IPS DF 6.9 (cell line): ENCODE measurements at places on chromosomes 3 and 15.

DNA sequence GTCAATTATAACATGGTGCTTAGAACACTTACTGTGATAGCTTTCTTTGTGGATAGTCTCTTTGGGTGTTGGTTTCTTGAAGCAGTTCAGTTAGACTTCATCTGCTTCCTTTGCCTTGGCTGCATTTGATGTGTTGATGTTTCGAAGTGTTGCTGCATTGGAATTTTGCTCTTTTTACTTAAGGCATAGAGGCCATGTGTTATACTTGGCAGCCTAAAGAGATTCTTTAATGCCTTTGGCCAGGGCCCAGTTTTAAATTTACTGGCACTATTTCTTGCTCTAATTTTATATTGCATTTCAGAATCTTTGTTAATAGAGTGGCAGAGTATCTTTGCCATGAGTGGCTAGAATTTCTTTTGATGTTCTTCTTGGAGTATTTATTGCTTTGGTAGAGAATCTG is 21.2 kb downstream of the NR1D2 start:
- DNase-seq, result no peak

DNA sequence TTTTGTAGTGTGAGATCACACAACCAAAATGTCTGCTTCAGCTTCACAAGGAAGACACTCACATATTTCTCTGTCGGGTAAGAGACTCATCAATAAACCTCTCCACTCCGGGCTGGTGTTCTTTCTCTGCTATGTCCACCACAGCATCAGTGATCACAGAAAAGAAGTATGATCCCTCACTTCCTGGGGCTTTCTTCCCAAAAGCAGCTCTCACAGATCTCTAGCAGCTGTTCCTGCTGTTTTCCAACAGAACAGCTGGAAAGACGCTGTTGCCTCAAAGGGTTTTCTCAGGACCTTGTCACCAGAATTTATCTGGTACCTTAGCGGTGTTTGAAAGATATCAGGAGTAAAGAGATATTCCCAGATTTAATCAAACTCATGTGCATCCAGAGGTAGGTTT is 46.4 kb downstream of the GATM start:
- no peak for DNase-seq

GRCh38 chr3:100981164-100981911 is 11.9 kb downstream of the ABI3BP start:
- DNase-seq, result no peak

DNA sequence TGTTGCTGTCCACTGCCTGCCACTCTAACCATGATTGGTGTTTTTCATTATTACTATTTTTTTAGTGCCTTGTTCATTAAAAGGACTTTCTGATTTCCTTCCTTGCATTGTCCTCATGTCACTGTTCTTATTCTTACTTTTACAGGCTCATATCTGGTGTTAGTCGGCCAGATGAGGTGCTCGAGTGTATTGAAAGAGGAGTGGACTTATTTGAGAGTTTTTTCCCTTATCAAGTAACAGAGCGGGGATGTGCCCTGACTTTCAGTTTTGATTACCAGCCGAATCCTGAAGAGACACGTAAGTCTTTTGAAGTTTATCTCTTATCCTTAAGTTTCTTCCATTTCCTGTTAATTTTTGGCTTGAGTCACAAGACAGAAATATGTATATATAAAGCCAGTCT is 23.2 kb downstream of the QTRT2 start:
- no peak for DNase-seq

GRCh38 chr3:146501752-146502151 is 32.4 kb upstream of the PLSCR2 start:
- DNase-seq, result no peak

- no peak for DNase-seq
These were observed 3.0 kb upstream of the TLE3 start for GRCh38 chr15:70100474-70101341.

- no peak for DNase-seq
These were observed 56.9 kb downstream of the GLCE start for GRCh38 chr15:69217381-69217780.

- DNase-seq, result no peak
These were observed 4.5 kb downstream of the LRIG1 start for GRCh38 chr3:66496301-66496700.

DNA sequence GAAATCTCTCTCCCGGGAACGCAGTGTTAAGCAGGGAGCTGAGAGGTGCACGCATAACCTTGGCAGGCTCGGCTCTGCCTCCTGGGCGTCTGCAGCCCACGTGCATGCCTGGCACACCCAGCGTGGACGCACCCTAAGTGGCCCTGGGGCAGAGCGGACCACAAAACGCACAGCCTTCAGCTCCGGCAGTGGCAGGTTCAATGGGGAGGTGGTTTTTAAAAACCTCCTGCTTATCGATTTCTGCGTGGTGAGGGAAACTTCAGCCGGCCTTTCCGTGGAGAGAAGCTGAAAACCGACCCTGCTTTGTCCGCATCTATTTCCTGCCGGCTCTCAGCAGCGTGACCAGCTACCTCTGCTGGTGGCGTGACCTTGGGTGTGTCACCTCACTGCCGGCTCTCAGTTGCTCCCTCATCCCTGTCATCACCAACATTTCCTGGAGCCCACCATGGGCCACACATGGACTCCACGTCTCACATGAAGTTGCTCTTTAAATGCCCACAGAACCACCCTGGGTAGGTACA is 134.8 kb upstream of the MEF2A start:
- DNase-seq, result no peak

- no peak for DNase-seq
These were observed 130.2 kb downstream of the IL1RAP start for GRCh38 chr3:190644035-190644434.

- no peak for DNase-seq
These were observed 680 bp downstream of the IFT122 start for GRCh38 chr3:129440618-129441190.

DNA sequence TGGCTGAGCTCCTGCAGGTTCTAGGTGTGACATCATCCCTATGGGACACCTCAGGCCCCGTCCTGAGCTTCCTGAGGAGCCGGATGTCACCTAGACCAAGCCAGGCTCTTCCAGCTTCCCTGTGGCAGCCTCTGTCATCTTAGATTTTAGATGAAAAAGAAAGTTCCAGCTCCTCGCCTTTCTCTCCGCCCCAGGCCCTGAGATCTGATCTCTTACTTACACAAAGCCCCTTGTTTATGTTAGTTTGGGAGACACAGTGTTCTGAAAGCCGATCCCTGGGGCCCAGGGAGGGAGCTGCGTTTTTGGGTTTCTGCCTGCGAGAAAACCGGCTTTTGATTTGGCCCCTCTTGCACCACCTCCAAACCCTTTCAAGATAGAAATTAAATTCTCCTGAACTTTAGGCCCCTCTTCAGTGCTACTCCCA is 40.2 kb upstream of the FAM107A start:
- DNase-seq, result no peak

DNA sequence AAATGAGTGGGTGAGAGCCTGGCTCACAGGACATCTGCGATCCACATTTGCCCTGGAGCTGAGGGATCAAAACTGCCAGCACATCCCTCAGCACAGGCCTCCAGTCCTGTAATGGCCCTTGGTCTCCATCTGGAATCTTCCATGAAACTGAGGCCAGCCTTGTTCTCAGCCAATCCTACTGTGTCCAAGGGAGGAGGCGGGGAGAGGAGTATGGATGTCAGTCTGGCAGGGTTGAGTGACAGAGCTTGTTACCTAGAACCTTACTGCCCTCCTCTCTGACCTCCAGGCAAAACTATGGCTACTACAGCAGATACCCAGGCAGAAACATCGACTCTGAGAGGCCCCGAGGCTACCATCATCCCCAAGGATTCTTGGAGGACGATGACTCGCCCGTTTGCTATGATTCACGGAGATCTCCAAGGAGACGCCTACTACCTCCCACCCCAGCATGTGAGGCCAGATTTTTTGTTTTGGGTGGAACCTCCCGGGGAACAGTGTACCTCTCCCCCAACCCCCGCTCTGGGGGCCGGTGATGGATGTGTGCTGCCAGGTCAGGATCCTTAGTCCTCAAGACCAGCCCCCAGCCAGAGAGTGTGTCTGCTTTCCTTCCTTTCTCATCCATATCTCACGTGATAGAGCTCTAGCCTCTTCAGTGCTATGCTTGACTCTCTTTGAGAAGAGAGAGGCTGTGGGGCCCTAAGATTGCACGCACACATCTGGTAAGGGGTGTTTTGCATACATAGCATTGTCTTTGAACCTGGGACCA is 41.3 kb downstream of the CHDH start:
- no peak for DNase-seq

- no peak for DNase-seq
These were observed 101.4 kb downstream of the RYK start for GRCh38 chr3:134149286-134149685.

GRCh38 chr15:41585127-41586047 is 26.4 kb downstream of the TYRO3 start:
- no peak for DNase-seq

GRCh38 chr3:23928524-23928923 is 11.6 kb downstream of the RPL15 start:
- DNase-seq, result no peak

GRCh38 chr3:58287354-58287753 is 18.7 kb upstream of the RPP14 start:
- no peak for DNase-seq
